ENCODE measurements at places on chromosomes 11 and 22. TPM values are rescaled to one million over a fixed set of nuclear protein-coding genes. Genes with fewer than 3 reads are reported as not detected.
A peak's percentile ranks its signal among the peaks of the same experiment; 100 is the strongest.

GRCh38 chr22:37032134-37032534 lies 12.6 kb downstream of the MPST start:
- no peak for DNase-seq
- peaks cover 35% of the 10 kb centered on the region for H3K36me3 ChIP-seq
- peaks cover 16% of the 10 kb centered on the region for H3K4me1 ChIP-seq
- peaks cover 5% of the 10 kb centered on the region for H3K27me3 ChIP-seq
- H3K4me3 ChIP-seq: no peak overlapping the region

- H3K36me3 ChIP-seq: no peaks in the 10 kb centered on the region
- H3K4me3 ChIP-seq: no peak overlapping the region
- H3K27ac ChIP-seq: no peak overlapping the region
- peaks cover 12% of the 10 kb centered on the region for H3K4me1 ChIP-seq
- no peak for DNase-seq
- no peaks in the 10 kb centered on the region for H3K27me3 ChIP-seq
Observed at GRCh38 chr11:95241681-95242081, 10.7 kb upstream of the SESN3 start.

DNA sequence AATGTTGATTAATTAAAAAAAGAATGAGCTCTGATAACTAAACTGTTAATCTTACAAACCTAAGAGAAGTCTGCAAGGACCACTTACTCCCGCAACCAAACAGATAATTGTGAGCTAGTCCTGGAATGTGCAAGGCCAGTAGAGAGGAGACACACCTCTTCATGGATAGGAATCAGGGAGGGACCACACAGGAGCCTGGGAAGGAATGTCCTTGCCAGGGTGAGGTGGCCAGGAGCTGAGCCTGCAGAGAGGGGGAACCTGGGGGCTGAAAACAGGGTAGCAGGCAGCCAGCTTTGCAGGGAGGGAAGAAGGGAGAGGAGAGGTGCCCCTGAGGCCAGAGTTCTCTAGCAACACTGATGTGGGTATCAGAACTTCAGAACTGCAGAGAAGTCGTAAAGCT lies 9.4 kb upstream of the NLRP10 start:
- no peak overlapping the region for H3K4me3 ChIP-seq
- no peak overlapping the region for H3K27ac ChIP-seq
- no peaks in the 10 kb centered on the region for H3K4me1 ChIP-seq

GRCh38 chr11:23723861-23724260 lies 773.0 kb upstream of the LUZP2 start:
- H3K4me3 ChIP-seq: no peak overlapping the region
- no peaks in the 10 kb centered on the region for H3K4me1 ChIP-seq
- no peaks in the 10 kb centered on the region for H3K27me3 ChIP-seq
- no peak overlapping the region for H3K27ac ChIP-seq
- H3K36me3 ChIP-seq: no peaks in the 10 kb centered on the region

DNA sequence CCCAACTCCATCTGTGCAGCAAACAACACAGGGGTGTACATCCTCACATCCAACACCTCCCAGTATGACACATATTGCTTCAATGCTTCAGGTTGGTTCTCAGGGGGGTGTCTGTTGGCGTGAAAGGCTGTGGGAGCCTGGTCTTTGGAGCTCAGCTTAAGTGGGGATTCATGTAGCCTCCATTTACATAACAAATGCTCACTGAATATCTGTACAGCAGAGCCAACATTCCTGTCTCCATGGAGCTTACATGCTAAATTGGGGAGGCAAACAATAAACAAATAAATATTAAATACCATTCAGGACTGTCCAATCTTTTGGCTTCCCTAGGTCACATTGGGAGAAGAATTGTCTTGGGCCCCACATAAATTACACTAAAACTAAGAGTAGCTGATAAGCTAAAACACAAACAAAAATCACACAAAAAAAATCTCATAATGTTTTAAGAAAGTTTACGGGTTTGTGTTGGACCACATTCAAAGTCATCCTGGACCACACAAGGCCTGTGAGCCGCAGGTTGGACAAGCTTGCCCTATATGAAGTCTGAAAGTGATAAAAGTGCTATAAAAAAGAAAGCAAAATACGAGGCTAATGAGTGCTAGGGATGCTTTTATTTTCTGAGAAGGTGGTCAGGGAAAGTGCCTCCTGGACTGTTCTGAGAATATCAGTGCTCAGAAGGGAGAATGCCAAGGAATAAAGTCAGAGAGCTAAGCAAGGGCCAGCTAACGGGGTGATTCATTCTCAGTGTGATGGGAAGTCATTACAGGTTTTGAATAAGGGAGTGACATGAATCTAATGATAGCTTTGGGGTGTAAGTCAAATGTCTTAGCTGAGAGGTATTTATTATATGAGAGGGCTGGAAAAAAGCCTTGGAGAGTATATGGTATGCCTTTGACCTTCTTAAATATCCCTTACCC lies 41.6 kb downstream of the CD44 start:
- DNase-seq: no peak
- peaks cover 59% of the 10 kb centered on the region for H3K36me3 ChIP-seq
- H3K4me3 ChIP-seq: no peak overlapping the region
- no peaks in the 10 kb centered on the region for H3K27me3 ChIP-seq

- H3K27me3 ChIP-seq: no peaks in the 10 kb centered on the region
- no peaks in the 10 kb centered on the region for H3K36me3 ChIP-seq
- H3K4me1 ChIP-seq: no peaks in the 10 kb centered on the region
- H3K4me3 ChIP-seq: no peak overlapping the region
- H3K27ac ChIP-seq: no peak overlapping the region
Observed at GRCh38 chr11:86978756-86979608, 23.8 kb upstream of the FZD4 start.

- peaks cover 3% of the 10 kb centered on the region for H3K4me1 ChIP-seq
- H3K36me3 ChIP-seq: no peaks in the 10 kb centered on the region
Observed at GRCh38 chr22:24937114-24937513, 9.4 kb downstream of the LHFPL7 start.

DNA sequence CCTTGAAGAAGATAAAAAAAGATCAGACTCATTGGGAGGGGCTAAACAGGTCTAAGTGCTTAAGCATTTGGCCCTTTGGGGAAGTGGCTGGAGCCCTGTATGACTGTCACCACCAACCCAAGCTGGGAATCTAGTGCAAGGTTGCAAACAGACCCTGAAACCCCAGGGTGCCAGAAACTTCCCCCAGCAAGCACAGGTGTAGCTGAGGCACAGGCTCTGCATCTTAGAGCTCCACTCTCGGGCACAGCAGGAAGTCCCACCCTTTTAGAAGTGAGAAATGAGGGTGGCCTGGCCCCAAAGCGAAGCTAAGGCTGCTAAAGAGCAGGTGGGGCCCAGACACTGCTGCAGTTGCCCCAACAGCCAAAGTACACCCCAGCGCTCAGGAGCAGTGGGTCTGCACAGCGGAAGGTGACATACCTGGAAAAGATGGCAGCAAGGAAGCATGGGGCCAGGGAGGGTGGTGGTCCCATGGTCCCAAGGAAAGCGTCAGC lies 5.8 kb upstream of the KDM2A start:
- no peak overlapping the region for H3K27ac ChIP-seq
- H3K4me1 ChIP-seq: peaks cover 22% of the 10 kb centered on the region
- DNase-seq: peak; percentile 40
- no peak overlapping the region for H3K4me3 ChIP-seq
- no peaks in the 10 kb centered on the region for H3K27me3 ChIP-seq

GRCh38 chr11:34331329-34331728 lies 26.5 kb downstream of the ABTB2 start:
- no peaks in the 10 kb centered on the region for H3K27me3 ChIP-seq
- no peaks in the 10 kb centered on the region for H3K36me3 ChIP-seq
- H3K4me3 ChIP-seq: no peak overlapping the region
- DNase-seq: no peak

DNA sequence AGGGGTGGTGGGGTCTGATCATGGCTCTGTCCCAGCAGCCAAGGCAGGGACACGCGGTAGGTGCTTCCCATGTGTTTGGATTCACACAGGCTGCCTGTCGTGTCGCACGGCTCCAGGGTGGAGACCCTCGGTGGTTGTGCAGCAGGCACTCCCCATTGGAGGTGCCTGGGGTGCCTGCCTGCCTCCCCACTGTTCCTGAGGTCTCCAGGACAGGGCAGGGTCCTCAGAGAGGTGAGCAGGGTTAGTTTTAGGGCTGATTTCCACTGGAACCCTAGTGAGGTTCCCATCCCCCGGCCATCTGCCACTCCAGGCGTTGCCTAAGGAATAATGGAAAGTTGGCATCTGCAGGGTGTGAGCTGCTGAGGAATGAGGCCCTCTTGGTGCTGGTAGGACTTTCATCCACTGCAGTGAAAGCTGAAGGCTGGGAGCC lies 32.3 kb downstream of the OSBPL5 start:
- no peak overlapping the region for H3K4me3 ChIP-seq
- no peak overlapping the region for H3K27ac ChIP-seq
- no peak for DNase-seq
- H3K4me1 ChIP-seq: peaks cover 50% of the 10 kb centered on the region
- H3K27me3 ChIP-seq: no peaks in the 10 kb centered on the region

- H3K27me3 ChIP-seq: no peaks in the 10 kb centered on the region
- H3K4me1 ChIP-seq: peaks cover 19% of the 10 kb centered on the region
- H3K36me3 ChIP-seq: peaks cover 23% of the 10 kb centered on the region
- no peak overlapping the region for H3K4me3 ChIP-seq
Observed at GRCh38 chr22:19088866-19089595, 33.2 kb downstream of the DGCR2 start.

- no peak for DNase-seq
- H3K27me3 ChIP-seq: no peaks in the 10 kb centered on the region
- H3K4me3 ChIP-seq: no peak overlapping the region
- H3K4me1 ChIP-seq: peaks cover 43% of the 10 kb centered on the region
- H3K36me3 ChIP-seq: no peaks in the 10 kb centered on the region
- peak overlapping the region; percentile 6 for H3K27ac ChIP-seq
Observed at GRCh38 chr11:111633248-111633647, 31.0 kb downstream of the SIK2 start.

GRCh38 chr11:72352859-72353551 lies 81.3 kb downstream of the CLPB start:
- no peak for DNase-seq
- peaks cover 8% of the 10 kb centered on the region for H3K36me3 ChIP-seq
- no peak overlapping the region for H3K27ac ChIP-seq
- H3K4me3 ChIP-seq: no peak overlapping the region

- peaks cover 6% of the 10 kb centered on the region for H3K4me1 ChIP-seq
- no peak for DNase-seq
- no peak overlapping the region for H3K27ac ChIP-seq
Observed at GRCh38 chr22:20463324-20464095, 25.9 kb upstream of the SCARF2 start.

DNA sequence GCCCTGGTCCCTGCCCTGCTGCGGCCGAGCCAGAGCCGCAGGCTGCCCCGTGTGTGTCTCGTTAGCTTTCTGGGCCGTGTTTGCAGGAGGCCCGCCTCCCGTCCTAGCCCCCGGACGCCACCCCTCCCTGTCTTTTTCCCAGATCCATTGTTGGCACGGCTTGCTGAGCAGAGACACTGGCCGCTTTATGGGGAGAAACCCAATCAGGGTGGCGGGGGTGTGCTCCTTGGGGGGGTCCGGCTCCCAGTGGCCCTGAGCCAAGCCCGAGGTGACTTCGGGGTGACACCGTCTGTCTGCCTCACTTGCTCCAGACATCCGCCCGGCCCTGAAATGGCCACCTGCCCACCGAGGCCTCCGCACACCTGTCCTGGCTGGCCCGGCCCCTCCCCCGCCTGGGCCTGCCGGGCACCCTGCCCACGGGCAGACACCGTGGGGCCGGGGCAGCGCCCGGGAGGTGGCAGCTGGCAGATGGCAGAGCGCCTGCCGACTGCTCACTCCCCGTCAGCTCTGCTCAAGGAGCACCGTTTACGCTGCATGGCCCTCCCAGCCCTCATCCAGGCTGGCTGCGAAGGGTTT lies 43.1 kb upstream of the PPARA start:
- H3K27me3 ChIP-seq: no peaks in the 10 kb centered on the region
- H3K4me1 ChIP-seq: peaks cover 98% of the 10 kb centered on the region
- H3K27ac ChIP-seq: peak overlapping the region; percentile 92
- H3K4me3 ChIP-seq: peak overlapping the region; percentile 10

- no peaks in the 10 kb centered on the region for H3K36me3 ChIP-seq
- DNase-seq: no peak
- peaks cover 27% of the 10 kb centered on the region for H3K27me3 ChIP-seq
- no peak overlapping the region for H3K27ac ChIP-seq
- H3K4me1 ChIP-seq: peaks cover 17% of the 10 kb centered on the region
- H3K4me3 ChIP-seq: no peak overlapping the region
Observed at GRCh38 chr11:33379947-33380346, 122.8 kb downstream of the HIPK3 start.

GRCh38 chr11:125593114-125593820 lies 615 bp downstream of the STT3A start:
- H3K27me3 ChIP-seq: no peaks in the 10 kb centered on the region
- H3K36me3 ChIP-seq: peaks cover 13% of the 10 kb centered on the region
- no peak for DNase-seq
- H3K27ac ChIP-seq: peak overlapping the region; percentile 79
- peaks cover 29% of the 10 kb centered on the region for H3K4me1 ChIP-seq

DNA sequence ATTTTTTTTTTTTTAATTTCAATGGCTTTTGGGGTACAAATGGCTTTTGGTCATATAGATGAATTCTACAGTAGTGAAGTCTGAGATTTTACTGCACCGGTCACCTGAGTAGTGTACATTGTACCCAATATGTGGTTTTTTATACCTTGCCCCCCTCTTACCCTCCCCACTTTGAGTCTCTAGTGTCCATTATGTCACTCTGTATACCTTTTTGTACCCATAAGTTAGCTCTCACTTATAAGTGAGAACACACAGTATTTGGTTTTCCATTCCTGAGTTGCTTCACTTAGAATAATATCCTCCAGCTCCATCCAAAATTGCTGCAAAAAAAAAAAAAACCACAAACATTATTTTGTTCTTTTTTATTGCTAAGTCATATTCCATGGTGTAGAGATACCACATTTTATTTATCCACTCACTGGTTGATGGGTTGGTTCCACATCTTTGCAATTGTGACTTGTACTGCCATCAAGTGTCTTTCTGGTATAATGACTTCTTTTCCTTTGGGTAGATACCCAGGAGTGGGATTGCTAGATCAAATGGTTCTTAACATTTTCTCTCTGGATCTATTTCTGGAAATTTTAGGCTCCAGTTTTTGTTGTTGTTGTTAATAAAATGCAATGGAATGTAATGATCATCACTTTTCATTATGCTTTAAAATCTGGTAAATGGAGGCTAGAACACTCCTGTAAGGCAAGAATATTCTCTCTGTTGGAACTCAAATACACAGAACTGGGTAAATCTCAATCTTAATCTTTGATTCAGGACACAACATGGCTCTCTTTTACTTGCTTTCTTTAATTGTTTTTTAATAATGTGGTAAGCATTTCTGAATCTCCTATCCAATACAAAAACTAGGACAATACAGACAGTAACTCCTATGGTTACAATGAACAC lies 10.3 kb downstream of the NEAT1 start:
- H3K36me3 ChIP-seq: peaks cover 38% of the 10 kb centered on the region
- no peaks in the 10 kb centered on the region for H3K27me3 ChIP-seq
- peaks cover 98% of the 10 kb centered on the region for H3K4me1 ChIP-seq
- no peak overlapping the region for H3K27ac ChIP-seq

Gene KCNE3
- 0.17 TPM for total RNA-seq

Gene NELL1
- total RNA-seq: 3.9 TPM

Gene MYBPC3
- not detected for total RNA-seq

Gene CRYBB3
- total RNA-seq: not detected

Gene FXYD2
- not detected for total RNA-seq

Gene SERPING1
- 144 TPM for total RNA-seq

Gene BDNF
- 0.45 TPM for total RNA-seq

Gene MORC2
- total RNA-seq: 16.0 TPM

Gene OR2D2
- total RNA-seq: not detected

Gene IGSF9B
- total RNA-seq: 6.6 TPM

Gene RAB38
- 46.1 TPM for total RNA-seq

Gene H19
- total RNA-seq: 20.0 TPM

Gene NFAM1
- 1.1 TPM for total RNA-seq
